ENCODE measurements at places on chromosomes 7 and 10. TPM values are rescaled to one million over a fixed set of nuclear protein-coding genes. Genes with fewer than 3 reads are reported as not detected.

DNA sequence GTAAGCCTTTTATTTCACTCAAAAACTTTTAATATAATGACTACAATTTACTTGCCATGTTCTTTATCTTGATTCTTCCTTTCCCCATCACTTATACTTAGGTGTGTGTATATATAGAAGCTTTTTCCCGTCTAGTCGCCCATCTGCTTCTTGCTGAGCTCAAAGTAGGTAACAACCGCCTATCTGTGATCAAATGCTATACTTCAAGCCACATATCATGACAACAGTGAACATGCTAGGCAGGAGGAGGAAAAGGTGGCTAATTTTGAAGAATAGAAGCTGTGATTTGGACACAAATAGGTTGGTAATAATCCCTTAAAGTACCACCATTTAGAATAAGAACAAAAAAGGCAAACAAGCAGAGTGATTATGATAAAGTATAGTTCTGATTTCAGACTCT lies 367.3 kb upstream of the CHRM2 start:
- no peaks in the 10 kb centered on the region for H3K36me3 ChIP-seq
- no peak overlapping the region for H3K27ac ChIP-seq
- DNase-seq, result no peak
- H3K4me3 ChIP-seq, result no peak overlapping the region
- H3K27me3 ChIP-seq, result no peaks in the 10 kb centered on the region
- peaks cover 5% of the 10 kb centered on the region for H3K4me1 ChIP-seq

GRCh38 chr10:125882596-125882995 lies 1.5 kb upstream of the DHX32 start:
- H3K4me3 ChIP-seq, result no peak overlapping the region
- H3K27ac ChIP-seq, result no peak overlapping the region
- no peaks in the 10 kb centered on the region for H3K27me3 ChIP-seq
- H3K36me3 ChIP-seq, result no peaks in the 10 kb centered on the region

Gene HOXA10
- total RNA-seq, result not detected

- H3K27ac ChIP-seq, result no peak overlapping the region
- H3K27me3 ChIP-seq, result no peaks in the 10 kb centered on the region
- peaks cover 7% of the 10 kb centered on the region for H3K4me1 ChIP-seq
Observed at GRCh38 chr7:70208236-70209063, 610.2 kb downstream of the AUTS2 start.

GRCh38 chr10:97196223-97197029 lies 10.7 kb upstream of the SLIT1 start:
- H3K27ac ChIP-seq, result no peak overlapping the region
- no peaks in the 10 kb centered on the region for H3K36me3 ChIP-seq
- H3K4me1 ChIP-seq, result peaks cover 4% of the 10 kb centered on the region
- H3K4me3 ChIP-seq, result peak overlapping the region; percentile 57
- peak; percentile 95 for DNase-seq
- H3K27me3 ChIP-seq, result peaks cover 74% of the 10 kb centered on the region

DNA sequence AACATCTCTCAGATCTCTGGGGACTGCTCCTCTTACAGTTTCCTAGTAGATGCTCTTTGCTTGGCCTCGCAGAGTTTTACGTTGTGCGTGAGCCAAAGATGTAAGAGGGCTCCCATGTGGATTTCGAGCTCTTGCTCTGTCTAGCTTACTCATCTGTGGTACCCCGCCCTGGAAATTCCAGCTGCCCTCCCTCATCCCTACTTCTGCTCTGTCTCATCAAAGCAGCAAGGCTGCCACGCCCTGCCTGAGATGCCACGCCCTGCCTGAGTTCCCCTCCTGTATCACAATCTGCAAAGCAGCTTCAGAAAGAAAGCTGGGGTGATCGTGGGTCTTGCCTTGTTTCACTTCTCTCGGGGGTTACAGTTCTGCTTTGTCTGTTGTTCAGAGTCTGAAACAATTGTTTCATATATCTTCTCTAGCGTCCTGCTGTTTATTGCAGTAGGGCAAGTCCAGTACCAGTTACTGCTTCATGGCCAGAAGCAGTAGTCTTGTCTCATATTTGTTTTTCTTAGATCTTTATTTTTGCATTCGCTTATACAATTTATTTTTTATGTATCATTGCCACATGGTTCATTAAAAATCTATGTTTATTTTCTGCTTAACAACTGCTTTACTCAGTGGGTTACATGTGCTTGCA lies 36.1 kb upstream of the CCNY start:
- no peak overlapping the region for H3K4me3 ChIP-seq
- H3K27me3 ChIP-seq, result no peaks in the 10 kb centered on the region
- H3K4me1 ChIP-seq, result no peaks in the 10 kb centered on the region
- no peaks in the 10 kb centered on the region for H3K36me3 ChIP-seq

GRCh38 chr10:79185067-79185774 lies 116.5 kb downstream of the ZMIZ1 start:
- H3K4me1 ChIP-seq, result peaks cover 45% of the 10 kb centered on the region
- peak; percentile 62 for DNase-seq
- no peaks in the 10 kb centered on the region for H3K36me3 ChIP-seq
- H3K27me3 ChIP-seq, result no peaks in the 10 kb centered on the region
- H3K27ac ChIP-seq, result no peak overlapping the region

DNA sequence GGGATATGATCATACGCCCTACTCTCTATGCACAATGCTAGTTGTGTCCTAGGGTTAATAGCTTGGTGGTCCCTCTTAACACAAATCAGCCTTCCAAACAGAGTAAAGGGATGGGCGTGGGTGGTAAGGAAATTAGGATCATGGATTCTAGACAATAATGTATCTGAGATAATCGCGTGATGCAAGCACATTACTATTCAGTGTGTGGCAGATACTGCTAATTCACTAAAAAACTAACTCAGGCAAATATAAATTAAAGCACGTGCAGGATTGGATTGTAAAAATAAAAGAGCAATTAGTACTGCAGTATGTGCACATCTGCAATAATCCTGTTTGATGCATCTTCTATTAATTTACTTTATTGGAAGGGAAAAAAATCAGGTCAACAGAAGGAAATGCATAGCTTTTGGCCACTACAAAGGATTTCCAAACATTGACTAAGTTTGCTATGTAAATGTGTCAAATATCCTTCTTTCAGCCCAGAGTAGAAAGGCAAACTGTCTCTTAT lies 22.0 kb downstream of the TWIST1 start:
- no peaks in the 10 kb centered on the region for H3K4me1 ChIP-seq
- no peak for DNase-seq
- H3K4me3 ChIP-seq, result no peak overlapping the region
- H3K36me3 ChIP-seq, result no peaks in the 10 kb centered on the region
- H3K27ac ChIP-seq, result no peak overlapping the region
- peaks cover 18% of the 10 kb centered on the region for H3K27me3 ChIP-seq

- H3K27me3 ChIP-seq, result no peaks in the 10 kb centered on the region
- DNase-seq, result no peak
- no peak overlapping the region for H3K27ac ChIP-seq
- no peak overlapping the region for H3K4me3 ChIP-seq
Observed at GRCh38 chr7:33157311-33157710, 27.9 kb downstream of the BBS9 start.

DNA sequence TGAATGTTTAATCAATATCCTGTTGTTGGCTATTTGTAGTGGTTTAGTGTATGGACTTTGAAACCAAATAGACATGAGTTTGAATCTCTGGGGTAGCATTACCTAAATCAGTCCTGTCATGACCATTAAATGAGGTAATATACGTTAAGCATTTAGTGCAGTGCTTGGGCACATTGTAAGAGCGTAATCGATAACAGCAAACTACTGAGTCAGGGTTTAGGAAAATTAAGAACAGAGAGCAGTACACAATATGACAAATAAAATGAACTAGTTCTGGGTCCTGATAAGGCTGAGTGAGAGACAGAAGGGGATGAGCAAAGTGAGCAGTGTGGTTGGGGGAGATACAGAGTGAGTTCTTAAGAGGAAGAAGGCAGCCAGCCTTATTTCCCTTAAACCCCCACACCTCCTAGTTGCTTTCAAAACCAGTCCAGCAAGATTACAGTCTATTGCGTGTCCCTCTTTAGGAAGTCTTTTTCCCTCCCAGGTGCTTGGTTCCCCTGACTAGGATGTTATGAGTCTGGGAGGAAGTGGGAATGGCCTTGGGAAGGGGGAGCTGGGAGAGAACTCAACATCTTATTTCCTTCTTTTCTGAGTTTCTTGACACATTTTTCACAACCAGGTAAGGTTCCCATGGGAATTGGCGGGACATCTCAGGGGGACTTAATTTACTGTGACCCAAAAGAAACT lies 171.0 kb downstream of the SND1 start:
- H3K4me1 ChIP-seq, result peaks cover 17% of the 10 kb centered on the region
- no peak overlapping the region for H3K4me3 ChIP-seq
- H3K36me3 ChIP-seq, result no peaks in the 10 kb centered on the region
- no peak for DNase-seq
- no peaks in the 10 kb centered on the region for H3K27me3 ChIP-seq
- H3K27ac ChIP-seq, result no peak overlapping the region

- H3K4me3 ChIP-seq, result no peak overlapping the region
- peaks cover 9% of the 10 kb centered on the region for H3K4me1 ChIP-seq
- H3K27ac ChIP-seq, result no peak overlapping the region
- H3K27me3 ChIP-seq, result no peaks in the 10 kb centered on the region
- no peaks in the 10 kb centered on the region for H3K36me3 ChIP-seq
Observed at GRCh38 chr10:75091146-75091545, 20.3 kb upstream of the SAMD8 start.

GRCh38 chr10:56116684-56117083 lies 244.4 kb downstream of the ZWINT start:
- H3K27me3 ChIP-seq, result no peaks in the 10 kb centered on the region
- H3K4me1 ChIP-seq, result no peaks in the 10 kb centered on the region
- no peak overlapping the region for H3K27ac ChIP-seq
- DNase-seq, result peak; percentile 23
- no peaks in the 10 kb centered on the region for H3K36me3 ChIP-seq

- H3K4me1 ChIP-seq, result peaks cover 16% of the 10 kb centered on the region
- DNase-seq, result no peak
- H3K27ac ChIP-seq, result no peak overlapping the region
Observed at GRCh38 chr10:8379906-8380832, 325.7 kb downstream of the GATA3 start.

DNA sequence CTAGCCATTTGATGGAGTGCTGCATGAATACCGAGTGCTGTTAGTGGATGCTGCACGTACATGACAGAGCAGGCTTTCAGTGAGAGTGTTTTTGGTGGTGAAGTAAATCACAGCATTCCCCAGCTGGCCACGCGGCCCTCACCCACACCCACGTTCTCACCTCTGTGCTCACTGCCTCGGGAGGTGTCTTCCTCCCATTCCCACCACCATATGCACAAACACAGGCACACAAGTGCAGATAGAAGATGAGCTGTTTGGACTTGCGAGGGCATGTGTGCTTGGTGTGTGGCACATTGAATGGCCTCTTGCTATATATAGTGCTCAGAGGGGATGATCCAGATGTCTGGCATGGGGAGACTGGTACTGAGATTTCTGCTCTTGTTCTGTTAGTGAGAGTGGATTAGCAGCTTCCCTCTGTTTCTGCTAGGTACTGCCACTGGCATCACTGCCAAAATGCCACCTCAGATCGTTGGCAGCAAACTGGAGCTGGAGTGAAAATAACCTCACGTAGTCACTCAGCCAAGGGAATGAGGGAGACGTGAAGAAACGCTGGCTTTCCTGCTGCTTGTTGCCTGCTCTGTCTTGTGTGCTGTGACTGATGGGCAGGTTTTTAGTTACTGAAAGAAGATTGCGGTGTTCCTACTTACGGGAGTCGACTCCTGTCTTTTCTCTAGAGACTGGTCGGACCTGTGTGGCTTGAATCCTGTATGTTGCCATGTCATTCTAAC lies 19.1 kb downstream of the DNAJB6 start:
- no peak overlapping the region for H3K4me3 ChIP-seq
- H3K36me3 ChIP-seq, result no peaks in the 10 kb centered on the region
- DNase-seq, result no peak
- no peak overlapping the region for H3K27ac ChIP-seq
- no peaks in the 10 kb centered on the region for H3K4me1 ChIP-seq
- H3K27me3 ChIP-seq, result no peaks in the 10 kb centered on the region

DNA sequence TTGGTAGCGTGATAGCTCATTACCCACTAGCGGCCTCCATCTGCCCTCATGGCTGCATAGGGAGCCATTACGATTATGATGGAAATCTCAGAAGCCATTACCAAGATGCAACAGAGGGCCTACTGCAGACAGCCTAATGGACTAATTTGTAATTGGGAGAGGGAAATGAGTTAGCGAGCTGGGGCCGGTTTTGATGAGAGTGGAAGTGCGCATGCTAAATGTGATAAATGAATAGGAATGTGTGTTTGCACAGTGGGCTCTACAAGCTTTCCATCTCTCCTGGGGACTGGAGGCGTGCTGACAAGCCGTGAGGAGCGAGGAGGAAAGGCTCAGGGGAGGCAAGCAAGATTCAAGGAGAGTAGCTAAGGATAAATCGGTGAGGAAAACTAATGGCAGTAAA lies 644.5 kb upstream of the GALNT17 start:
- no peaks in the 10 kb centered on the region for H3K36me3 ChIP-seq
- H3K27ac ChIP-seq, result no peak overlapping the region
- peaks cover 8% of the 10 kb centered on the region for H3K4me1 ChIP-seq
- no peaks in the 10 kb centered on the region for H3K27me3 ChIP-seq
- H3K4me3 ChIP-seq, result no peak overlapping the region
- no peak for DNase-seq

GRCh38 chr10:97596101-97597082 lies 6.9 kb downstream of the C10orf62 start:
- H3K27ac ChIP-seq, result no peak overlapping the region
- no peaks in the 10 kb centered on the region for H3K36me3 ChIP-seq
- no peaks in the 10 kb centered on the region for H3K4me1 ChIP-seq
- H3K4me3 ChIP-seq, result no peak overlapping the region
- H3K27me3 ChIP-seq, result no peaks in the 10 kb centered on the region

Gene SLC16A12
- total RNA-seq, result not detected

Gene CALHM2
- total RNA-seq, result 2.1 TPM

Gene EGR2
- 5.0 TPM for total RNA-seq

- no peak overlapping the region for H3K27ac ChIP-seq
- H3K27me3 ChIP-seq, result no peaks in the 10 kb centered on the region
- no peaks in the 10 kb centered on the region for H3K36me3 ChIP-seq
- no peaks in the 10 kb centered on the region for H3K4me1 ChIP-seq
Observed at GRCh38 chr7:28328822-28329660, 83.3 kb upstream of the CREB5 start.

- no peaks in the 10 kb centered on the region for H3K36me3 ChIP-seq
- H3K4me1 ChIP-seq, result peaks cover 19% of the 10 kb centered on the region
- no peak overlapping the region for H3K27ac ChIP-seq
- H3K27me3 ChIP-seq, result peaks cover 12% of the 10 kb centered on the region
Observed at GRCh38 chr7:102287981-102288278, 1.3 kb downstream of the SH2B2 start.

DNA sequence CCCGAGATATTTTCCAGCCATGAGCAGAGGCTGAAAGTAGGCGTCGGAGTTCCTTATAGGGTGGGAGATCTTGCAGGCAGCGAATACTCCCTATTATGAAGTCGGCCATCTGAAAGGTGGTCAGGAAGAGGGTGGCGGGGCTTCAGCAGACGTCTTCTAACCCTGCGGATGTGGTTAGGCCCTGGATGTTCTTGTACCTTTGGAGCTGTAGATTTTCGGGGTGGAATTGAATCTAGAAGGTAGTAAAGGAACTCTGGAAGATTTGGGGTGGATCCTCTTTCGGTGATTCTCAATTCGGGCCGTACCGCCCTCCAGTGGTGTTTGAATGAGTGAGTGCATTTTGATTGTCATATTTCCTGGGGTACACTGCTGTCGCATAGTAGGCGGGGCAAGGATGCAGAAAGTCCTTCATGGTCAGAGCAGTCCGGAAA lies 635 bp downstream of the NUP205 start:
- peaks cover 9% of the 10 kb centered on the region for H3K4me1 ChIP-seq
- DNase-seq, result peak; percentile 78
- H3K4me3 ChIP-seq, result peak overlapping the region; percentile 81
- H3K27me3 ChIP-seq, result no peaks in the 10 kb centered on the region
- H3K36me3 ChIP-seq, result no peaks in the 10 kb centered on the region
